ENCODE measurements at places on chromosomes 4 and X.

GRCh38 chrX:71302461-71303213, 1.1 kb downstream of the ITGB1BP2 start:
- DNase-seq = no peak

DNA sequence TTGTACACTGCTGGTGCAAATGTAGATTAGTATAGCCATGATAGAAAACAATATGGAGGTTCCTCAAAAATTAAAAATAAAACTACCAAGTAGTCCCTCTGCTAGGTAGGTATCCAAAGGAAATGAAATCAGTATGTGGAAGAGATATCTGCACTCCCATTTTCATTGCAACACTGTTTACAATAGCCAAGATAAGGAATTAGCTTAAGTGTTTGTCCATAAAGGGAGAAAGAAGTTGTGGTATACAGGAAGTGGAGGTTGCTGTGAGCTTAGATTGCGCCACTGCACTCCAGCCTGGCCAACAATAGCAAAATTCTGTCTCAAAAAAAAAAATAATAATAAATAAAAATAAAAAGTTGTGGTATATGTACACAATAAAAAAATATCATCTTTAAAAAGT, 325.0 kb upstream of the EMCN start:
- no peak for DNase-seq

GRCh38 chrX:19990151-19990555, 708 bp downstream of the BCLAF3 start:
- DNase-seq = no peak

- no peak for DNase-seq
Observed at GRCh38 chr4:16594128-16594527, 304.3 kb downstream of the LDB2 start.

- no peak for DNase-seq
Observed at GRCh38 chrX:65407157-65407626, 127.4 kb downstream of the LAS1L start.

- DNase-seq = no peak
Observed at GRCh38 chr4:39770969-39771724, 73.2 kb downstream of the UBE2K start.

GRCh38 chrX:11427453-11428071, 134.3 kb downstream of the AMELX start:
- DNase-seq = no peak

DNA sequence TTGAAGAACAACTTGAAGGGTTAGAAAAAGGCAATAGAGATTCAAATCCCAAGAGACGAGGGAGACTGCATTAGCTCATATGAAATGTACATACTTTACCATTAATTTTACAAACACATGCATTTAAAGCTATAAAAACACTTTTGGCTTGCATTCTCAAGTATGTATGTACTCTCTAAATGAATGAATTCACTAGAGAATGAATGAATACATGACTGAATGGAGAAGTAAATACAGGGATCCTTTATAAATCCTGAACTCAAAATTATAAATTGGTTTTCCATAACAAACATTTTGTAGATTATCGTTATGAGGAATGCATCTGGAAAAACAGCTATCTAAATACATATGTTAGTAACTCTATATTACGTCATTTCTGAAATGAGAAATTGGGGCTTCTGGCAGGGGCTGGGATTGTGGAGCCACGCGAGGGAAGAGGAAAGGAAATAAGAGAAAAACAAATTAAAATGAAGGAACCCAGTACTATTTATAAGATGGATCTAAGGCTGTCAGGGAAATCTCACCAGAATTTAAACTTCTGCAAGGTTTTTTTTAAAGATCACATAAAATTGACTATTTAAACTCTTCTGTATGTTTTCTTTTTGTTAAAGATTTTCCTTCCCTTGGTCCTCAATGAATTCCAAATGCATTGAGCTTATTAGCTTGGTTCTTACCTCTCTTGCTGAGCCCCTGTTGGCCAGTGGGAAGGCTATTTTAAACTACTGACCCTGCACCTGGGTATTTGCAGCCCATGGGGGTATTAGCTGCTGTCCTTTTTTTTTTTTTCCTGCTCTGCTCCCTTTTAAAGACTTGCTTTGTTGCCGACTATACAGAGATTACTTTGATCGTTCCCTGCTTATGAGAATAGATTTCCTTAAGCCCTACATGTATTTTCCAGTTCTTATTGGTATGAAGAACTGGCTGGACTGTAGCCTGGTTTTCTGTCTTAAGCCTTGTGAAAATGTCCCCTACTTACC, 207.8 kb downstream of the ADGRL3 start:
- DNase-seq = no peak

DNA sequence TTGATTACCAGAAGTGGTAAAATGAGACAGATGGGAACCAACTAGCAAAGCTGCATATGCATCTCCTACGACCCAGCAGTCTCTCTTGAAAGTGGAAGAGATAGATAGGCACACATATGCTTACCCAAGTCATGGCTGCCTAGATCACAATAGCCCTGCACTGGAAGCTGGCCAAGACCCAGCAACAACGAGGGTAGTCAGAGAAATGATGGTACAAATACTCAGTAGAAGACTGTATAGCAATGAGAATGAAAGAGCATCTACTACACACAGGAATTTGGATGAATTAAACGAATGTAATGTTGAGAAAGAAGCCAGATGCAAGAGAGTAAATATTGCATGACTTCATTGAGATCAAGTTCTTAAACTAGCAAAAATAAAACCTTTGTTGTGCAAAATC, 100.3 kb upstream of the FAT1 start:
- DNase-seq = no peak

- peak; percentile 14 for DNase-seq
Observed at GRCh38 chr4:80265571-80266252, 752 bp upstream of the FGF5 start.

- DNase-seq = no peak
Observed at GRCh38 chrX:46630141-46630540, 56.6 kb downstream of the CHST7 start.

GRCh38 chr4:142840516-142841123, 5.5 kb downstream of the INPP4B start:
- DNase-seq = no peak

DNA sequence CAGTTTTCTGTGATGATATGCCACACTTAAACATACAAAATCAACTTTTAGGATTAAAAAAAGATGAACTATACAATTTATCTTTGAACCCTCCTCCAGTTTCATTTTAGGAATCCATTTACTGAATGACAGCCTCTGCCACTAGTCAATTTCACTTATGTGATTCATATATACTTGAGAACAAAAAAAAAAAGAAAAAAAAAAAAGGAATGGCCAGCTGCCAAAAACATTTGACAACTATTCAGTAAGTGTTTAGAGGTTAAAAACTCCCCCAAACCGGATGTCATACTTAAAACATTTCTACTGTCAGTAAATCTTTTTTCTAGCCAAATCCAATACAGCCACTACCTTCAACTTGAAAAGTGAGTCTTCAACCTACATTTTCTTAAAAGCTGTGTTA, 266.7 kb upstream of the MAGEB2 start:
- DNase-seq = no peak

GRCh38 chr4:141560056-141560455, 76.3 kb upstream of the IL15 start:
- DNase-seq = no peak

GRCh38 chr4:20544645-20545044, 155.6 kb upstream of the PACRGL start:
- no peak for DNase-seq

DNA sequence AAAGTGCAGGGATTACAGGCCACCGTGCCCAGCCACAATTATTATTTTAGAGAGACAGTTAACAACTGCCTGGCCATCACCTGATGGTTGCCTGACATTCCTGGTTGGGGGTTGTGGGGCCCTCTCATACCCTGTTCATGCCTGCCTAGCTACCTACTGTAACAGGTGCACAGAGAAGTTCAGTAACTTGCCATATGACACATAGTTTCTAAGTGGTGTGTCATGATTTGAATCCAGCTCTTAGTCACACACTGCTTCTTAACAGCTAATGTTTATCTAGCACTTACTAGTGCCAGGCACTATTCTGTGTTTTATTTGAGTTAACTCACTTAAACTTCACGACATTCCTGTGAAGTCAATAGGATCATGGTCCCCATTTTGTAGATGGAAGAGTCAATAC, 122.7 kb upstream of the JADE1 start:
- DNase-seq = no peak

DNA sequence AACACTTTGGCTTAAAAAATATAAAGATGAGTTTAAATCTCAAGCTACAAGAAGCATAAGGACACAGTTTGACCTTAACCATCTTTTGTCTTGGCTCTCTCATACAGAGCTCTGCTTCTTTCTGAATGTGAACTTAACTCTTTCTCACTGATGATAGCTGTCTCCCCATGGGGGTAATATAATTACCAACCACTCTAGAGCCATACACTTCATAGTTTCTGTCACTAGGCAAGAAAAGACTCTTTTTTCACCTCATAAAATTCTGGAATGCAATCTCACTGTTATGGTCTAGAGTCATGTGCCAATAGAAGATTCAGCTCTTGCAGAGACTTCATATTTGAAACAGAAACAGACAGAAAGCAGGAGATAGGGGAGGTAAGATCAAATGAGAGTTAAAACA, 481.7 kb upstream of the AGA start:
- no peak for DNase-seq

DNA sequence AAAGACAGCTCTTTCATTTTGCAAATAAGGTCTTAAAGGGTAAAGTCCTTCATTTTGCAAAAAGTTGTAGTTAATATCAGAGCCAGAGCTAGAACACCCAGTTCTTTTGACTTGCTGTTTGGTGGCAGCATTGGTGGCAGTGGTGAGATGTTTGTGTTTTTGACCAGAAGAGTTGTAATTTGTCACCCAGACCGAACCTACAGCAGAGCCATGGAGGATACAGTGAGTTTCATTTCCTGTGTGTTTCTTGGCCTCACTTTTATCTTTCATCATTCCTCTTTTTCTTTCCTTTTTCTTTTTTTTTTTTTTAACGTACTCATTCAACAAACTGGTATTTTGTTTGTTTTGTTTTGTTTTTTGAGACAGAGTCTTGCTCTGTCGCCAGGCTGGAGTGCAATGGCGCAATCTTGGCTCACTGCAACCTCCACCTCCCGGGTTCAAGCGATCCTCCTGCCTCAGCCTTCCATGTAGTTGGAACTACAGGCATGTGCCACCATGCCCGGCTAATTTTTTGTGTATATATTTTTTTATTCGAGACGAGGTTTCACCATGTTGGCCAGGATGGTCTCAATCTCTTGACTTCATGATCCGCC, 116.4 kb downstream of the AFF1 start:
- no peak for DNase-seq

- no peak for DNase-seq
Observed at GRCh38 chr4:75340561-75340960, 173.6 kb downstream of the RCHY1 start.

DNA sequence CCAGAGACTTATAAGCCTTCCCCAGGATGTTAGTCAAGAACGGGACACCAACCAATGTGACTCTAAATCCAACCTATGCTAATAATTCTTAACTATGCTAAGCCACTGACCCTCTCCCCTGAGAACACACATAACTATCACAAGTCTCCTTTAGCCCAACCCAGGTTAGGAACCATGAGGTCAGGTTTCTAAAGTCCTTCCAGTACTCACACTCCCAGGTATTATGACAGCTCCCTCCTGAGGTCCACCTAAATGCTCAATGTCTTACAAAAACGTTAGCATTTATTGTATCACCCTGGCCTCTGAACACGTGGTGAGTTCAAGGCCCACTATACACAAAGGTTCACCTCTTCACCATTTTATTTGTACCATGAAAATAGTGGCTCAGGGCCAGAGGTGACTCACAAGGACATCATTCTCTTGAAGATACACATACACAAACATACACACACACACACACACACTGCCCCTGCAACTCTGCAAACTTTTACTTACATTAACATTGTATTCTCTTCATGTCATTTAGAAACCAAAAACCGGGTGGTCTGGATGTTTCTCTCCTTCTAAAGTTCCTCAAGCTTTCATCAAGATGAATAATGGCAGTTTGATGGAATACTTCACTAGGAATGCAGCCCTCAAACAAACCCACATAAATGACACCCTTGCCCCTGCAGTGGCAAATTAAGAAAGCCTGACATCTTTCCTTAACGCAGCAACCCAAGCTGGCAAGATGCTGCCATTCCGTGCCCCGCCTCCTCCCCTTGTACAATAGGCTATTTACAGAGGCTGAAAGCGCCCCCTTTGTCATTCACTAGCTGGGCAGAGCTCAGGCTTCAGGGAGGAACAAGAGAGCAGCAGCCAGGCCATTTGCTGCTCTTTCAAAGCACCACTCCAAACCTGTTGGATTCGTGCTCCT, 17.7 kb downstream of the ACSL1 start:
- no peak for DNase-seq

- DNase-seq = no peak
Observed at GRCh38 chr4:141571362-141571761, 65.0 kb upstream of the IL15 start.

- no peak for DNase-seq
Observed at GRCh38 chr4:152369203-152369901, 166.5 kb downstream of the FBXW7 start.

GRCh38 chr4:90207887-90208454, 80.8 kb downstream of the CCSER1 start:
- no peak for DNase-seq

- DNase-seq = no peak
Observed at GRCh38 chr4:55087009-55087912, 38.1 kb downstream of the KDR start.

DNA sequence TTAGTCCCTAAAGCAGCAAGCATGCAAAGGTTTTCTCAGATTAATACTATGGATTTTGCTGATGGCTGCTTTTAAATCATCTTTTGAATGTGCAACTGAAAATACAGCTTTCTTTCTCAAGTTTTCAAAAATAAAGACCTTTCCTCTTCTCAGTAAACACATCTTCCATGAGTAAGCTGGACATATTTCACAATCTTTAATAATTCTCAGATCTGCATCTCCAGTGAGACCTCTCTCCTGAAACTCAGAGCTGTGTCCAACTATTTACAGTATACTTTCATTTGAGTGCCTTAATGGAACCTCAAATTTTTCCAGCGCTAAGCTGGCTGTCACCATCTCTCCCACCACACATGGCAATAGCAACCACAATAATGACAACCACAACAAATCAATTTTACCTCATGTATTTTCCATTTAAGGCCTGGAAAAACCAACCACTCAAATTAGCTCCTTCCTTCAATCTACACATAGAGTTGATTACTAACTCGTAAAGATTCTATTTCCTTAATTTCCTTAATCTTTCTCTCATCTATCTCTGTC, 192.4 kb upstream of the RPL34 start:
- DNase-seq = no peak

- DNase-seq = no peak
Observed at GRCh38 chr4:127849505-127850234, 31.0 kb upstream of the PLK4 start.

GRCh38 chr4:4439782-4440181, 52.9 kb downstream of the NSG1 start:
- DNase-seq = no peak
